ENCODE measurements at places on chromosomes 7 and 10. TPM values are rescaled to one million over a fixed set of nuclear protein-coding genes. Genes with fewer than 3 reads are reported as not detected.

RSPH10B gene
- total RNA-seq, result not detected

GRCh38 chr10:34670081-34670480, 145.0 kb downstream of the PARD3 start:
- no peak for DNase-seq

- DNase-seq, result no peak
Measured at GRCh38 chr10:99930731-99931550, 78.8 kb downstream of the DNMBP start.

DNA sequence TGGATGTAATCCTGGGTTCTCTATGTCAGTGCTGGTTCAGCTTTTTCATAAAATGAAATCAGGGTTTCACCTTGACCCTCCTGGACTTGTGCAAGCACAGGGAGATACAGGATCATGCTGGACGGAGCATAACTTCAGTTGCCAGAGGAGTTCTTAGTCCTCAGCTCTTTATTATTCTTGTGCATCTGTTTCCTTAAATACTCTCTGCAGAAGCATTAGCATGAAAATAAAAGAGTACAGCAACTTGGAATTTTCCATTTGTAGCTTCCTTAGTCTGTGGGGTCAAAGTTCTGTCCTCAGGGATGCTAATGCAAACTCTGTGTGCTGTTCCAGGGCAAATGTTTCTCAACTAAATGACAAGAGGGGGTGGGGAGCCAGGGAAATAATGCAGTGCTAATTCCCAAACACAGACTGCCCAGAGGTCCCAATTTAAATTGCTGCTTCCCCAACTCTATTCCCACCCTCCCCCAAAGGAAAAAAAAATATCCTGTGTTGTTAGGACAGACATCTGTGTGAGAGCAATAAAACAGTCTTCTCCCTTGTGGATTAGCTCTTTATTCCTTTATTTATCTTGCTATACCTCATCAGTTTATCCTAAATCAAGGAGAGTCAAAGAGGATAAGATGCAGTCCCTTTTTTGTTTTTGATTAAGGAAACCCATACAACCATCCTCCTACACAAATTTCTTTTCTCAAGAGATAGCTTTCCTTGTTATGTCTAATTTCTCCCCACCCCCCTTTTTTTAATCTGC, 905.0 kb downstream of the LRMDA start:
- no peak for DNase-seq

DNA sequence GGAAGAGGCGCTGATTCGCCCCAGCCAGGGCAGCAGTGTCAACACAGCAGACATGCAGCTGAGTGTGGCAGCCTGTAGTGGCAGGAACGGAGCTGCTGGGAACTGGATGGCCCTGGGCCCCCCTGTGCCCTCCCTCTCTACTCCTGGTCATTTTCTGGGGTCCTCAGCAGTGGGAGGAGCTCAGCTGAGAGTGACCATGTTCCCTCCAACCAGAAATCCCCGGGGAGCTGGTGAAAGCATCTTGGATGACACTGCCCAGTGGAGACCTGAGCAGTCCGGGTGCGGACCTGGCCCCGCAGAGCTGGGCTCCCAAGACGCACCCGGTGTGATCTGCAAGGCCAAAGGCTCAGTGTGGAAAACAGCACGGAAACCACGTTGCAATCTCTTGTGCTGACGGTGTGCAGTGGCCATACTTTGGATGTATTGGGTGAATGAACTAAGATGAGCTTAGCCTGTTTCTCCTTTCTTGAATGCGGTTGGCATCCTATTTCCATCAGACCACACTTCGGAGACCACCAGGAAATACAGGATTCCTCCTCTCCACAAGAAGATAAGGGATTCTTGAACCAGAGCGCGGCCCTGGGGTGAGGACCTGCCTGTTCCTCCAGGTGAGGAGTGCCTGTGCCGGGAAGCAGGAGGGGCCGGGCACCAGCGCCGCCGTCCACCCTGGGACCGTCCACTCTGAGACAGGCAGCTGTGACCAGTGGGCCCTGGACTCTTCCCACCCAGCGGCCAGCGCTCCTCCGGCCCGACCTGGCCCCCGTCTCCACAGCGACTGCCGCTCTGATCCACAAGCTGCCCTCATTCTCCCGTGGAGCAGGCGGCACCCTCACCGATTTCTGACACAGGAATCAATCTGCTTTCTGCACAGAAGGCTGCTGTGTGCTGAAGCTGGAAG, 93.5 kb upstream of the DIP2C start:
- DNase-seq, result no peak

DNA sequence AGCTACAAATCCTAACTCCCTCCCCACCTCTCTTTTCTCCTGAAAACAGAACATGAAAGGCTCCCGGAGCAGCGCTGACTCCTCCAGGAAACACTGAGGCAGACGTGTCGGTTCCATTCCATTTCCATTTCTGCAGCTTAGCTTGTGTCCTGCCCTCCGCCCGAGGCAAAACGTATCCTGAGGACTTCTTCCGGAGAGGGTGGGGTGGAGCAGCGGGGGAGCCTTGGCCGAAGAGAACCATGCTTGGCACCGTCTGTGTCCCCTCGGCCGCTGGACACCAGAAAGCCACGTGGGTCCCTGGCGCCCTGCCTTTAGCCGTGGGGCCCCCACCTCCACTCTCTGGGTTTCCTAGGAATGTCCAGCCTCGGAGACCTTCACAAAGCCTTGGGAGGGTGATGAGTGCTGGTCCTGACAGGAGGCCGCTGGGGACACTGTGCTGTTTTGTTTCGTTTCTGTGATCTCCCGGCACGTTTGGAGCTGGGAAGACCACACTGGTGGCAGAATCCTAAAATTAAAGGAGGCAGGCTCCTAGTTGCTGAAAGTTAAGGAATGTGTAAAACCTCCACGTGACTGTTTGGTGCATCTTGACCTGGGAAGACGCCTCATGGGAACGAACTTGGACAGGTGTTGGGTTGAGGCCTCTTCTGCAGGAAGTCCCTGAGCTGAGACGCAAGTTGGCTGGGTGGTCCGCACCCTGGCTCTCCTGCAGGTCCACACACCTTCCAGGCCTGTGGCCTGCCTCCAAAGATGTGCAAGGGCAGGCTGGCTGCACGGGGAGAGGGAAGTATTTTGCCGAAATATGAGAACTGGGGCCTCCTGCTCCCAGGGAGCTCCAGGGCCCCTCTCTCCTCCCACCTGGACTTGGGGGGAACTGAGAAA, 30.4 kb downstream of the PFKFB3 start:
- no peak for DNase-seq

SEC31B gene
- total RNA-seq, result 63.1 TPM

DNA sequence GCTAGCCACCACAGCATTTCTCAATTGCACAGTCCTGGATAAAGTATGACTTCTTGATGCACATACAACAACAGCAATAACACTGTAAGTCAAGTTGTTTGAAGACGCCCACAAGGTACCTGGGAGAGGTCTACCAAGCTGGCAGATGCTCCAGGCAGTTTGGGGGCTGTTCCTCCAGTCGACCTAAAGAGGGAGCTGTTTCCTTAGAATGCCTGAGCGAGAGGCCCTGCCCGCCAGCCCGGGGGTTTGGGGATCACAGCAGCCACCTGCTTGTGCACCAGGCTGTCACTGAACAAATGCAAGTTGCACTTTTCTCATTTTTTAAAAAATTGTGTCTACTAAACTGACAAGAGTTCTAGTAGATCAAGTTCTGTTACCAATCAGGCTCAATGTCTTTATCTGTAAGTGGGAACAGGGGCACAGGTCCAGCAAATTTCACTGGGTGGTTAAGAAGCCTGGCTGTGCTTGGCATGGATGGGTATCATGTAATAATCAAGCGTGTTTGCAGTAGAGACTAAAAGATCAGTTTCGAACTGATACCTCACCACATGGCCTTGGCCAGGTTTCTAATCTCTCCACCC, 193.8 kb upstream of the ADO start:
- peak; percentile 79 for DNase-seq

DNA sequence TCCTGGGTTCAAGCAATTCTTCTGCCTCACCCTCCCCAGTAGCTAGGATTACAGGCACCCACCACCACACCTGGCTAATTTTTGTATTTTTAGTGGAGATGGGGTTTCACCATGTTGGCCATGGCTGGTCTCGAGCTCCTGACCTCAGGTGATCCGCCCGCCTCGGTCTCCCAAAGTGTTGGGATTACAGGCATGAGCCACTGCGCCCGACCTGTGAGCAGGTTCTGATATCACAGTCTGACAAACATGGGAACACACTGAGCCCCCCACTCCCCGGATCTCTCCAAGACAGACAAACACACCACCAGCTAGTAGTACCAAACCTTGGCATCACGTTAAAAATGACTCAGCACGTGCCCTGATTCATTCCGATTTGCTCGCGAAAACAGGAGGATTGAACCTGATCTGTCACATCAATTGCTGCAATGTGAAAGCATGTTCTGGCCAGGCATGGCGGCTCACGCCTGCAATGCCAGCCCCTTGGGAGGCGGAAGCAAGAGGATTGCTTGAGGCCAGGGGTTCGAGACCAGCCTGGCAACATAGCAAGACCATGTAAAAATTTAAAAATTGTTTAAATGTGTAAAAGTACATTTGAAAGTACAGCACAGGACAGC, 106.5 kb downstream of the SMURF1 start:
- no peak for DNase-seq

- no peak for DNase-seq
Measured at GRCh38 chr10:52463826-52464225, 149.7 kb downstream of the DKK1 start.

FBXO24 gene
- 2.2 TPM for total RNA-seq

GRCh38 chr10:124669824-124670654, 74.1 kb downstream of the FAM53B start:
- DNase-seq, result no peak

- DNase-seq, result no peak
Measured at GRCh38 chr10:96093948-96094347, 36.1 kb upstream of the ZNF518A start.

CRTAC1 gene
- not detected for total RNA-seq

FAM13C gene
- not detected for total RNA-seq

Measured in naive thymus-derived CD4-positive, alpha-beta T cell (primary cell).